ENCODE measurements at places on chromosomes 1 and 21.

DNA sequence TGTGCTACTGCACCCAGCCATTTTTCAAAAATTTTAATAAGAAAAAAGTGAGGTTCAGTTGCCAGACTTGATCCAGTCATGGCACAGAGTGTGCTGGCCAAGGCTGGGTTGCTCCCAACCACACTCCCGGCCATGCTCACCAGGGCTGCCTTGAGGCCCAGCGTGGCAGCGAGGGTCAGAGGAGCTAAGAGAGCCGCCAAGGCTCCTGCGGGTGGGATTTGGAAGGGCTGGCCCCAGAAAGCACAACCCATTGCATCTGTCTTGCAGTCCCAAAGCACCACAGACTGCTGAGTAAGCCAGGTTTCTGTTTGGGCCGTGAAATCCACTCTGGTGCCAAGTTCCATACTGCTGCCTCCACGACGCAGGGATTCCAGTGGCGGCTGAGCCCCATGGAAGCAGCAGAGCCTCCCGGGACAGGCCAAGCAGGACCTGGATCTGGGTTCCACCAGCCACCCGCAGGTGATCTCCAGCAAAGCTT, 22.6 kb downstream of the ZBTB17 start:
- no peak for DNase-seq

DNA sequence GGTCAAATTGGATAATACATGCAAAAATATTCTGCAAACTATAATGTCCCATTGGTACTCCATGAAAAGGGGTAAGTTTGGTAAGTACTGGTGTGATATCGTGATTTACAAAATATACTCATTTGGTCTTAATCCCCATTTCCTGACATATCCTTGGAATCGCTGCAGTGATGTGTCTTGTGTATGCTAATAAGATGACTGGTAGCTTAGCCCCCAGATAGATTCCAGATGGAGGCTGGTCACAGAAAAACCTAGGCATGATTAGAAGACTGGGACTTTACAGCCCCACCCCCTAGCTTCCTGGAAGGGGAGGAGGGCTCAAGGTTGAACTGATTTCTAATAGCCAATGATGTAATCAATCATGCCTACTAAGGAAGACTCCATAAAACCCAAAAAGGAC, 3.0 kb downstream of the VAMP4 start:
- no peak for DNase-seq

DNA sequence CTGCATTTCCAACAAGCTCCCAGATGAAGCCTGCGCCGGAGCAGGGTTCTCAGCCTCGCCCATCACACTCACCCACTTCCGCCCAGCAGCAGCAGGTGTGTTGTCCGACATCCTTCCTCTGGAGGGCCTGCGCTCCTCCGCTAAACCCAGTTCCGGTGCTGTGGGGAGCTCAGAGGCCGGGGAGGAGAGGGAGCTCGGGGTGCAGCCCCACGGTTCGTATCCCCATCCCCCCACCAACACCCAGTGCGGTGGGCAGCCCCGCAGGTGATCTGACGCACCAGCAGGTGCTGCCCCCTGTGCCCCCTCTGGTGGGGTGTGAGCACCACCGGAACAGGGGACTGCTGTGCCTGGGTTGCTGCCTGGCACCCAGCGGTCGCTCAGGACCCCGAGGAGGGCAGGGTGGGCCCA, 3.4 kb upstream of the PEX10 start:
- DNase-seq, result no peak

DNA sequence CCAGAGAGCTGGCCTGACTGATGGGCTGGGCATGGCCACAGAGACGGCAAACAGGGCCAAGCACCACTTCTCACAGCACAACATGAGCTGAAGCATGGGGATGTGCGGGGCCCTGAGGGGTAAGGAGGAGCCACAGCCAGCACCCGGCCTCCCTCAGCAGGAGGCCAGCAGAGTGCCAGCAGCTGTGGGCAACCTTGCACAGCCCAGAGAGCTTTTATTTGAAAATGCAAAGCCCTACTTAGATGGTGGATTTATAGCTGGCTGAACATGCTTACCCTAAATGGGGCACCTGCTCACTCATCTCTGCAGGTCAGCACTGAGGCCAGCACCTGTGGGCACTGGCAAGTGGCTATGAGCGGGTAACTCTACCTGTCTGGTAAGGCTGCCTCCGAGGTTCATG, 44.1 kb downstream of the SLC66A1 start:
- no peak for DNase-seq

DNA sequence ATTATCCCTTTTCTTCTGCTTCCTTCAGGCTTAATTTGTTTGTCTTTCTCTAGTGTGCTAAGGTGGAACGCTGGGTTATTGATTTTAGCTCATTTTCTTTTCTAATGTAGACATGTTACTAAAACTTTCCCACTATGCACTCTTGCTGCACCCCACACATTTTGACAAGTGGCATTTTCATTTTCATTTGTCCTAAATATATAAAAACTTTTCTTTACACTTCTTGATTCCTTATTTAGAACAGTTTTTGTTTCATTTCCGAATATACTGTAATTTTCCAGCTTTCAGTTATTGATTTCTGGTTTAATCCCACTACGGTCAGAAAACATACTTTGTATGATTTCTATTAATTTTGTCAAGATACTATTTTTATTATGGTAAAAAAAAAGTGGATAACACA, 25.3 kb downstream of the SH3BP5L start:
- DNase-seq, result no peak

DNA sequence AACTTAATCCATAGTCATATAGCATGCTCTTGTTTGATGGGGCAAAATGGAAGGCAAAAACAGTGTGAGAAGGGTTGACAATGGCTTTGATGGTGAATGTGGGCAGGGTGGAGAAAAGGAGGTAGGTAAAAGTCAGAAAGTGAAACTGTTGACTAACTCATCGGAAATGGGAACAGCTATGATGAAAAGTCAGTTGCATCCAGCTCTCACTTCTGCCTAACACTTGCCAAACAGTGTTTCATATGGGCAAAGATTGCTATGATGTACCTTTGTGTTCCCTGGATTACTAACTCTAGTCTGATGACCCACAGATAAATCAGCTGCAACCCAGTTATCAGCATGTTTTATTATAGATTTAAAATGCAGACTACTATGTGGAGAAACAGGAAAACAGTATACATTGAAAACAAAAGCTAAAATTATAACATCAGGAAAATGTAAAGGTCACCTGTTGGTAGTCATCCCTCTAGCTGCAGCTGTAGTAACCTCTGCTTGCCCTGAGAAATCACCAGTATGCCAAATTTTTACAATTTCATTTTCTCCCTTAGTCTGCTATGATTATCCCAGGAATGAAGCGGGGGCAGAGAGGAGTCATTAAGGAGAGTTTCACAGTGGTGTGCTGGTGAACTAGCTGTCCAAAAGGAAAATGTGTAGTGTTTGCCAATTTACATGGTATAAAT, 11.7 kb downstream of the TNFSF18 start:
- DNase-seq, result no peak

DNA sequence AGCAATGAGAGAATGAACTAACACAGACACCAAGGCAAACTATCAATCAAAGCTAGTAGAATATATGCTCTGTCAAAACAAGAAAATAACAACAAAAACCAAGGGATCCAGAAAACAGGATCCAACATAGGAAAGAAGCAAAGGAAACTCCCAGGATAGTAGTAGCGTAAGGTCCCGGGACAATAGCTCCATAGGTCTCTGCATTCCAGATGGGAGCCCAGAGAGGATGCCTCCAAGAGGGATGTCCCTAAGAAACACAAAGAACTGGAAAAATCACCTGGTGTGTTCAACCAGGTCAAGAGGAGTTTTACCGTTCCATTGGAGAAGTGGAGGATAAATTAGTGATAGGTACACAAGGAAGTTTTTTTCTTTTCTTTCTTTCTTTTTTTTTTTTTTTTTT, 5.7 kb upstream of the FAM43B start:
- no peak for DNase-seq

DNA sequence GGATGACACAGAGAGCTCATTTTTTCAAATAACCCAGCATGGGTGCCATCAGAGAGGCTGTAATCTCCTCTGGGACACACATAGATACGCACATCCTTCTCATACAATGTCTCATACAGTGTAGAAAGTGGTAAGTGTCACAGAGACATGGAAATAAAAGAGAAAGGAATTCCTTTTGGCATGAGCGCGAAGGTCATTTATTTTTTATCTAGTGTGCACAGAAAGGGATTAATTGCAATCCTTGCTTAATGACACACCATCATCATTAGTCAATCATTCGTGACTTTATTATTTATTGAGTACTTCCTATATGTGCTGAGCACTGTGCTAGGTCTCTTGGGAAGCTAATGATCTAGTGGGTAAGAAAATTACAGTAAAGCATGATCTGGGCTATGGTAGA, 5.0 kb downstream of the ZSCAN20 start:
- DNase-seq, result no peak

DNA sequence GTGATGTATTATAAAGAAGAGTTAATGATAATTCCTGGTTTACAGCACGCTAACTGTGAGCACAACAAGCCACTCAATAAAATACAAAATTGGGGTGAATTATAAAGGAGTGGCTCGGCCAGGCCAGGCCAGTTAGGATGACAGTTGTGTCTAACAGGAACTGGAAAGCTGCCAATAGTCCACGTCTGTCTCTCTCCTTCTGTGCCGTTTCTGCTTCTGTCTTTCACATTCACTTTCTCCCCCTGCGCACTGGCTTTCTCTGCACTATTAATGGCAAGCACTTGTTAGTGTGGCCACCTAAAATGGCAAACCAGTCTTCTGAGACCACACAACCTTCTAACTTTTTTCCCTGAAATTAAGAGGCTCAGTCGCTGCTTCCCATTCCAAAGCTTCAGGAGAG, 394.3 kb downstream of the NTNG1 start:
- DNase-seq, result no peak

GRCh38 chr1:64685217-64685616, 59.7 kb upstream of the RAVER2 start:
- no peak for DNase-seq

DNA sequence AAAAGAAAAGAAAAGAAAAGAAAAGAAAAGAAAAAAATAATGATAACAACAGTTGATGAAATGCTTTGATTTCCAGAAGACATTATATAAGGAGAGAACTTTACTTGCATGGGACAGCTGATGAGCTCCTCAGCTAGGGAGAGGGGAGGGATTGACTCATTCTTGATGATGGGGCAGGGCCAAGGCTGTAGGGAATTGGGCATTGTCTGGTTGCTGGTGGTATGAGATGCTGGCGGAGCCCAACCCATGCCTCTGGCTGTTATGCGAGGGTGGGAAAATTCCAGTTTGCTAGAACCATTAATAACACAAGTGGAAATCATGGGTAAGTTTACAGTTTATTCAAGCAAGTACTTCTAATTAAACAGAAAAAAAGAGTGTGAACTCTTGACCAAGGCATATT, 36.0 kb upstream of the KIF26B start:
- no peak for DNase-seq

GRCh38 chr1:22636353-22636752, at the start of gene C1QA:
TSS of gene C1QA (plus strand) at chr1:22636628. CDS start at chr1:22637617, 989 bp downstream.
- no peak for DNase-seq

DNA sequence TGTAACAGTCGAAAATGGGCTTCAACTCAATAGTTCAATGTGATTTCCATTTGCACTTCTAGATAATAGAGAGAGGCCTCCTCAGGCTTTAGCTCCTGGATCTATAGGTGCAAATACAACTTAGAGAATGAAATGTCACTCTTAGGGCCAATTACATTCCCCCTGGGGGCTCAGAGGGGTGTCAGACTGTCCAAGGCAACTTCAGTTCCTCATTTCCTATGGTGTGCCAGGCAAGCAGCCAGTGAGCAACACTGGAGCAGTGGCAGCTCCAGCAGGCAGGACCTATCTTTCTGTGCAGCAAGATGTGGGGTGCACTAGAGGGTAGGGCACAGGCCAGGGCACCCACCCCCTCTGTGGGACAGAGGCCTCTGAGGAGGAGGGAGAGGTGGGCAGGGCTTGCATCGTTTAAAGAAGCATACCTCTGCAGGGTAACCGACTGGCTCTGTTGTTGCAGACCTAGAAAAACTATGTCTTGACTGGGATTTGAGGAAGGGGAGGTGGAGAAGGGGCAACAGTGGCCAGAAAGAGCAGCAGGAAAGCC, 97.3 kb downstream of the SUSD4 start:
- DNase-seq, result no peak

GRCh38 chr1:203150511-203151297, 23.2 kb downstream of the ADORA1 start:
- DNase-seq, result no peak

DNA sequence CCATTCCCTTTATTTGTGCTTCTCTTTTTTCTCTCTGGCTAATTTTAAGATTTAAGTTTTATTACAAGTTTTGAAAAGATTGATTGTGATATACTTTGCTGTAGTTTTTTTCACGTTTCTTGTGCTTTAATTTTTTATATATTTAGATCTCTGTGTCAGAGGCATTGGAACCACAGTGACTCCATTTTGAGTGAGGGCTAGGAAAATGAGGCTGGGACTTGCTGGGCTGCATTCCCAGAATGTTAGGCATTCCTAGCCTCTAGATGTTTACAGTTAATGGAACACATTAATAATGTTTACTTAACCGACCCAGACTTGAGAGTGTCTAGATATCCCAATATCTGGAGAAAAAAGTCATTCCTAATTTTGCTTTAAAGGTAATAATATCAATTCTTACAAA, 939.4 kb downstream of the BRINP3 start:
- DNase-seq, result no peak

DNA sequence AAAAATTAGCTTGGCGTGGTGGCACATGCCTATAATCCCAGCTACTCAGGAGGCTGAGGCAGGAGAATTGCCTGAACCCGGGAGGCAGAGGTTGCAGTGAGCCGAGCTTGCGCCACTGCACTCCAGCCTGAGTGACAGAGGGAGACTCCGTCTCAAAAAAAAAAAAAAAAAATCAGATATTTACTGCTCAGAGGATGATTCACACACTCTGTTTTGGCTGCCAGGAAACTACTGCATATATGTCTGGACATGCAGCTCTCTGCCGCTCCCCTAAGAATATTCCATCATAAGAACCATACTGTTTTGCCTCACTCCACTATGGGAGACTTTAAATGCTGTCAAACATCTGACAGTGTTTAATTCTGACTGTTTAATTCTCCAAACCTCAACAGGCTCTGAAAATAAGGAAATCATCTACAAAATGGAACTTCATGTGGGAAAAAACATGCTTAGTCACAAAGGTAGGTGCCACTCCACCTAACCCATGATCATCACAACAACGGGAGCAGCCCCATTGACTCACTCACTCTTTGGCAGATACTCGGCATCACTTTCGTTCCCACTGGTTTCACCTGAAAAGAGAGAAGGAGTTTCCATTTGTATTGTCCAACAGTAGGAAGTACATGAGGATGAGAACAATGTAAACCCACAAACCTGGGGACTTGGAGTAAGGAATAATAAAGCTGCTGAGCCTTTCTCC, 29.3 kb upstream of the BCAS2 start:
- DNase-seq, result no peak

GRCh38 chr1:232943679-232944252, 6.6 kb upstream of the NTPCR start:
- no peak for DNase-seq

- DNase-seq, result no peak
These were observed 157.8 kb upstream of the KAZN start for GRCh38 chr1:14440731-14441130.

Data from stimulated activated CD8-positive, alpha-beta memory T cell treated with anti-CD3 and anti-CD28 coated beads, Interleukin-4, amount 100 ng/mL, for 1 hour (primary cell).